ENCODE measurements at places on chromosomes 4 and X.

DNA sequence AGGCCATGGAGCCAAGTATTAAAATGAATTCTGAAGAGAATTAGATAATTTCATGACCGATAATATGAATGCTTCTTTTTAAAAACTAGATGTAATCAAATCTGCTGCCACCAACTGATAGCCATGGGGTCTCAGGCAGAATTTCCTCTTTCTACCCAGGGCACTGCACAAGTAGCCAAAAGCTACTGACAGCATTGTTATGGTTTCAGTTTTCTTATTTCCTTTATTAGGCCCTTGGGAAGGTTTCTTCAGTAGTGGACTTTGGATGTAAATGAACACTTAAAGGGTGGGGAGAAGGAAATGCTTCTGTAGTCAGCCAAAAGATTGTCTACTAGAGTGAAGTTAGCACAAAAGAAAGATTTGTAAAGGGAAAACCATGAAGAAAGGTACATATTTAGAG is 686.0 kb downstream of the ADGRL3 start:
- DNase-seq, result no peak

DNA sequence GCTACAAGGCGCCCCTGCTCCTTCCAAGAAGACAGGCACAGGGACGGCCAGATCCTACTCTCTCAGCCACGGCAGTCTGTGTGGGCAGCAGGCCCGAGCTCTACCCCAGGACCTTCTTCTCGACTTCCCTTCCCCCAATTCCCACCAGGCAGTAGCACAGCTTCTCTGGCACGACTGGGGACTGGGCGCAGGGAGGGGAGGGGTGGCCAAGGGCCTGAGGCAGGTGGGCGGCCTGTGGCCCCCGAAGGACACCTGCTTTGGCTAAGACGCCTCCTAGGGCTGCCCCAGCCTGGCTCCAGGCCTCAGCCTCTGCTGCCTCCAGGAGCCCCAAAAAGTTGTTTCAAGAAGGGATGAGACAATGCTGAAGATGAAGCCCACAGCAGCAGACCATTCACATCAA is 24.2 kb upstream of the IRF2 start:
- no peak for DNase-seq

DNA sequence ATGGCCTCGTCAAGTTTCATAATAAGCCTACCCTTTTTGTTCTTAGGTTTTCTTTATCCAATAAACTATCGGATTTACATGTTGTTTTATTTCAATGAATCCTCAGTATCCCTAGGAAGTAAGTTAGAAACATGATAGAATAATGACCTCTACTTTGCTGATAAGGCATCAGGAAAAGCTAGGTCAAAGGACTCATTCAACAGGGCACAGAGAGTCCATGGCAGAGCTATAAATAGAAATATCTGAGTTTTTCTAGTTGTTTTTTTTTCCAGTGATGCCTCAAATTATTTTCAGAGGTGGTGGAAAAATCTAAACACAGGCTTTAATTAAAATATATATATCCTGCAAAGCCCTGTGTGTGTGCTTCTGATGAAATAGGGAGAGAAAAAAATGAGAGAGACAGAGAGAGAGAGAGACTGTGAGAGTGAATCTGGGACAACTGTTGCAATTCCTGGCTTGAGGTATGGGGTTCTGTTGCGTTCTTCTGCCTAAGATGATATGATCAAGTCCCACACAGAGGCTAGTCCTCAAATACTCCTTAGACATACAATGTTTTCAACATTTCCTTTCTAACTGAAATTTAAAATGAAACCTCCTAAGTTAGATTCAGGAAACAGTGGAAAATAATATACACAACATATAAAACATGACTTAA is 139.9 kb downstream of the HDX start:
- DNase-seq, result no peak

DNA sequence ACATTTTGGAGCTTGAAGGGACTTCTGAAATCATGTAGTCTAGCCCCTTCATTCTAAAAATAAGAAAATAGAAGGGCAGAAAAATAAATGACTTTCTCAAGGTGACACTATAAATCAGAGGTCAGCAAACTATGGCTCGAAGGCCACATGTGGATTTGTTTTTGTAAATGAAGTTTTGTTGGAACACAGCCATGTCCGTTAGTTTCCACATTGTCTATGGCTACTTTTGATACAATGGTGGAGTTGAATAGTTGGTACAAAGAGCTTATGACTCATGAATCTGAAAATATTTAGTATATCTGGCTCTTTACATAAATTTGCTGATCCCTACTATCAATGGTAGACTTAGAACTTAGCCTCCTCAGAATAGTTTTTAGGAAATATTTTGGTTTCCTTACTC is 302.4 kb upstream of the PRPS2 start:
- no peak for DNase-seq

- no peak for DNase-seq
Measured at GRCh38 chr4:77305766-77306165, 148.8 kb downstream of the CCNG2 start.

Data from central memory CD4-positive, alpha-beta T cell (primary cell).